ENCODE measurements at places on chromosomes 5 and 9.

DNA sequence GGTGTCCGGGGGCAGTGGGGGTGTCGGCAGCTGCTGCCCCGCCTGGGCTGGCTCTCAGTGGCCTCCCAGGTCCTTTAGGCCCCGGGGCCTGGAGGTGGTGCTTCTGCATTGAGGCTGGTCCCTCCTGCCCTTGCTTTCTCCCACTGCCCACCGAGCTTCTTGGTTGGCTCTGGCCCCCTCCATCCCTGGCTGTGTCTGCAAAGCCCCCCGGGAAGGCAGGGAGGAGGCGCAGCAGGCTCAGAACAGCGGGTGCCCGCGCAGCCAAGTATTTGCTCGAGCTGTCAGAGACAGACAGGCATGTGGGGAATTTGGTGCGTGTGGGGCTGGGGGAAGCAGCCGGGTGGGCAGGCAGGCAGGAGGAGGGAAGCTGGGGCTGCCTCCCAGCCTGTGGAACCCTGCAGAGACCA lies 11.5 kb downstream of the CXXC5 start:
- DNase-seq: no peak

- no peak for DNase-seq
These were observed 29.2 kb downstream of the ANKS6 start for GRCh38 chr9:98767196-98767595.

DNA sequence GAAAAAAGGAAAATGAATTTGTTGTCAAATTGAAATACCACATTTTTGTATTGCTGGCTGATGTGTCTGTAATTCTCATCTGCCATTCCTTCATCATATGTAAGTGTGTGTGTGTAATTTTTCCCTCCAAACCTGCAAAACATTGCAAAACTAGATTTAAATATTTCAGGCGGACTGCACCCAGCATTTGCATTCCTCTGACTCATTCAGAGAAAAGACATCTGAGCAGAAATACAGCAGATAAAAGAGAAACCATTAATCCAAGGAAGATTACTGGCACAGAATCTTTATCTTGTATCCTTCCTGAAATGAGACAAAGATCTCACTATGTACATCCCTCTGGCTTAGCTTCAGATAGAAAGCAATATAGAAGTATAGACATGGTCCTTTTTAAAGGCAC lies 275.3 kb downstream of the TMEM38B start:
- no peak for DNase-seq

GRCh38 chr5:135341016-135341666 lies 57.9 kb downstream of the MACROH2A1 start:
- no peak for DNase-seq

DNA sequence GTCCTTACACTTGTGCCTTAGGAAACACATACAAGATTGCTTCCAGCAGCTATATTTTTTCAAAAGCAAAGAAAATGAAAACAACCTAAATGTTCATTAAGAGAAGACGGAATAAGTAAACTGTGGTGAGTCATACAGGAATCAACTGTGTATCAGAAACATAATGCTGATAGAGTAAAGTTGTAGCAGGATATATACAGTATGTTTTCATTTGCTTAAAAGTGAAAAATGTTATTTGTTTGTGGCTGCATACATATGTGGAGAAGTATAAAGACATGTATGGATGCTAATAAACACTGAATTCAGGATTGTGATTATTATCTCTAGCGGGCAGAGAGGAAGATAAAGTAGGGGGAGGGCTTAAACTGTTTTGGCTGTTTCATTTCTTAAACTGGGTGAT lies 8.3 kb downstream of the DCTN4 start:
- DNase-seq: no peak

GRCh38 chr5:172853355-172853975 lies 19.4 kb downstream of the ERGIC1 start:
- DNase-seq: no peak
